ENCODE measurements at places on chromosomes 6 and 20. TPM values are rescaled to one million over a fixed set of nuclear protein-coding genes. Genes with fewer than 3 reads are reported as not detected.

Gene XPO5
- 27.2 TPM for total RNA-seq

Gene MEI4
- not detected for total RNA-seq

Gene HUS1B
- 1.4 TPM for total RNA-seq

Gene EFCAB8
- total RNA-seq = not detected

Gene ENPP5
- total RNA-seq = 0.55 TPM

Gene C20orf141
- not detected for total RNA-seq

Gene ZC2HC1B
- total RNA-seq = not detected

Gene BTN2A1
- 12.8 TPM for total RNA-seq

Gene CLPSL2
- not detected for total RNA-seq

Gene APOM
- total RNA-seq = 1.2 TPM

Gene PABPC1L
- total RNA-seq = 11.5 TPM

Gene ELOVL5
- 84.6 TPM for total RNA-seq

Gene VGLL2
- total RNA-seq = not detected

Gene TNFRSF6B
- 57.4 TPM for total RNA-seq

Gene TNNC2
- total RNA-seq = 0.12 TPM

Gene XKR7
- not detected for total RNA-seq

Gene PDE10A
- total RNA-seq = 2.3 TPM

Gene ZNF165
- total RNA-seq = 0.77 TPM

Gene PNPLA1
- total RNA-seq = not detected

Gene MLN
- not detected for total RNA-seq

Gene PSMA7
- total RNA-seq = 601 TPM

Gene SH3BGRL2
- 6.7 TPM for total RNA-seq

Gene ZNF512B
- total RNA-seq = 7.6 TPM

Gene LRRN4
- total RNA-seq = not detected

Gene CST3
- total RNA-seq = 117 TPM

Gene RAB32
- total RNA-seq = 161 TPM

Gene GNL1
- 56.8 TPM for total RNA-seq

Gene RPL10A
- 1,320 TPM for total RNA-seq

Gene CFAP61
- 0.22 TPM for total RNA-seq

Gene RAMACL
- total RNA-seq = 2.3 TPM

Gene DDO
- total RNA-seq = 3.0 TPM

Gene PNRC1
- 47.4 TPM for total RNA-seq

Gene CHMP4B
- total RNA-seq = 39.6 TPM

Gene ALDH8A1
- total RNA-seq = not detected

Gene SLC22A1
- total RNA-seq = 0.77 TPM

Gene UBR2
- total RNA-seq = 38.6 TPM

Gene ARMC2
- 1.7 TPM for total RNA-seq

Gene EEF1A2
- total RNA-seq = 0.33 TPM

Gene WFDC12
- total RNA-seq = not detected

Gene BPIFA1
- total RNA-seq = not detected

Gene OR2H2
- total RNA-seq = not detected

Gene FAM162B
- total RNA-seq = 14.1 TPM

Gene AIF1
- total RNA-seq = not detected

Gene SLC17A1
- total RNA-seq = not detected

Gene CDH22
- total RNA-seq = under 0.01 TPM

Gene RNF144B
- total RNA-seq = 0.62 TPM

All from uterine smooth muscle cell (primary cell).